NCI-H82 (cell line): ENCODE measurements at places on chromosomes 11 and 22.

GRCh38 chr11:106306942-106307341, 229.5 kb downstream of the AASDHPPT start:
- peak; percentile 7 for DNase-seq

DNA sequence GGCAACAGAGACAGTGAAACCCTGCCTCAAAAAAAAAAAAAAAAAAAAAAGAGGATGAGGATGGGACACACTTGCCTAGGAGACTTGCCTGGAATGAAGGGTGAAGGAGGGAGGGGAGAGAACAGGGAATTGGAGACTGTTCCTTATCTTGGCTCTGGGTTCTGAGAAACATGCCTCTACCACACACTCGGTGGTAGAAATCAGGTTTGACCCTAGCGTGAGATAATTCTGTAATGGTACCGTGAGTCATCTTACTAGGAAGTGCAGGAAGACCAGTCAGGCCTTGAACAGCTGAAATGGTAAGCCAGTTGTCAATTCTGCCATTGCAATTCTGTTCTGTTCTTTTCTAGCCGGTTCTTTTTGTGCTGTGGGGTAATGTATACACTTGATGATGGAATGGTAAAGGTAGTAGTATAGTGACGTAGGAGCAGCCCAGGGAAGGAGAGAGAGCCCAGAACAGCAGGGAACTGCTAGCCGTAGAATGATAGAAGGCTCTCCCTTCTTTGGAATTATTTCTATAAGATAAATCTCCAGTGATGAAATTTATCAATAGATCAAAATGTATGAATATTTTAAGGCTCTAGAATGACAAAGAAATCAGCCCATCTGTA, 3.9 kb upstream of the AMBRA1 start:
- DNase-seq, result no peak

- DNase-seq, result peak; percentile 84
These were observed 165.9 kb upstream of the NCAM1 start for GRCh38 chr11:112795142-112795815.

GRCh38 chr11:56740107-56740506, 8.4 kb downstream of the OR9G4 start:
- no peak for DNase-seq

GRCh38 chr11:2668876-2669275, 30.9 kb downstream of the KCNQ1OT1 start:
- DNase-seq, result no peak

DNA sequence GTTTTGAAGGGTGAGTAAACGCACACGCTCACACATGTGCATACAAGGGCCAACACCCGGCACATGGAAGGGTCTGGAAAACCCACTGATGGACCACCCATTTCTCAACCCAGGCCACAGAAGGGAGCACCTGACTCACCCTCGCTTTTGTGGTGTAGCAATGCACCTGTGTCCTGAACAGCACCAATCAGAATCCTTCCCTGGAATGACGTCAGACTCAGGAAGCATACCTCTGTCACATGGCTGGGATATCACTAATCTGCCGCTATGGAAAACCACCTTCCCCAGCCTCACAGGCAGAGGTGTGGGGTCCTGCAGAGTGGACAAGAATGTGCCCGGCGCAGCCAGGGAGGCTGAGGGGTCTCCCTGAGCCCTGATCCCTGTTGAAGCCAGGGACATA, 9.0 kb upstream of the OSM start:
- no peak for DNase-seq

- no peak for DNase-seq
These were observed 7.4 kb upstream of the IFITM3 start for GRCh38 chr11:328012-328411.

GRCh38 chr22:32531931-32532819, 57.6 kb downstream of the FBXO7 start:
- DNase-seq, result peak; percentile 64

DNA sequence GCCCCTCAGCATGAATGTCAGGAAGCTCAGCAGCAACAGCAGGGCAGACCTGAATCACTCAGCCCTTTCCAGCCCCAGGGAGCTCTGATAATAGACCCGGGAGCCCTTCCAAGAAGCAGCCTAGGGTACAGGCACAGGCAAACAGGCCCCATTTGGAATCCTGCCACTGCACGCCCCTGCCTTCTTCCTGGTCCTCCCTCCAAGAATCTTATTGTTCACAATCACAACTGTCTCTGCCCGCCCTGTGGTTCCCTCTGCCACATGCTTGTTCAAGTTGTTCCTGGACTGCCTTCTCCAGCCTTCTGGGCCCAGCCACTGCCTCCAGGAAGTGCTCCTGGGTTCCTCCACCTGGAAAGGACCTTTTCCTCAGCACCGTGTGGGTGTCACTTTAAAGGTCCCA, 54.6 kb downstream of the LRRC32 start:
- no peak for DNase-seq

GRCh38 chr11:133041928-133042882, 490.1 kb downstream of the OPCML start:
- DNase-seq, result no peak

- DNase-seq, result peak; percentile 51
These were observed 36.0 kb upstream of the PACSIN2 start for GRCh38 chr22:43050995-43051394.

DNA sequence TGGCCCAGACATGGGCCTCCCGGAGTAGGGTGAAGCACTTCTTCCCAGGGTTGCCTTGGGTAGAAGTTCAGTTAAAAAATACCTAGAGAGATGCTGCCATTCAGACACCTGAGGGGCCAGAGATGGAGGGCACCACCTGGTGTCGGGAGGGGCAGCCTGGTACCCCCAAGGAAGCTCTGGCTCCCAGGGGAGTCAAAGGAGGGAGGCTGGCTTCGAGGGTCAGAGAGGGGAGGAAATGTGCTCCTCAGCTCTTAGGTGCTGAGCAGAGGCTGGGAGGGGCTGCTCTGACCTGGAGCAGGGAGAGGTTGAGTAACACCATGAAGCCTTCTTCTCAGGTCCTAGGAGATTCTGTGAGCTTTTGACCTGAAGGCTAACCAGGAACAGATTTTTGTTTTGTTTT, 1.1 kb downstream of the USP35 start:
- no peak for DNase-seq

DNA sequence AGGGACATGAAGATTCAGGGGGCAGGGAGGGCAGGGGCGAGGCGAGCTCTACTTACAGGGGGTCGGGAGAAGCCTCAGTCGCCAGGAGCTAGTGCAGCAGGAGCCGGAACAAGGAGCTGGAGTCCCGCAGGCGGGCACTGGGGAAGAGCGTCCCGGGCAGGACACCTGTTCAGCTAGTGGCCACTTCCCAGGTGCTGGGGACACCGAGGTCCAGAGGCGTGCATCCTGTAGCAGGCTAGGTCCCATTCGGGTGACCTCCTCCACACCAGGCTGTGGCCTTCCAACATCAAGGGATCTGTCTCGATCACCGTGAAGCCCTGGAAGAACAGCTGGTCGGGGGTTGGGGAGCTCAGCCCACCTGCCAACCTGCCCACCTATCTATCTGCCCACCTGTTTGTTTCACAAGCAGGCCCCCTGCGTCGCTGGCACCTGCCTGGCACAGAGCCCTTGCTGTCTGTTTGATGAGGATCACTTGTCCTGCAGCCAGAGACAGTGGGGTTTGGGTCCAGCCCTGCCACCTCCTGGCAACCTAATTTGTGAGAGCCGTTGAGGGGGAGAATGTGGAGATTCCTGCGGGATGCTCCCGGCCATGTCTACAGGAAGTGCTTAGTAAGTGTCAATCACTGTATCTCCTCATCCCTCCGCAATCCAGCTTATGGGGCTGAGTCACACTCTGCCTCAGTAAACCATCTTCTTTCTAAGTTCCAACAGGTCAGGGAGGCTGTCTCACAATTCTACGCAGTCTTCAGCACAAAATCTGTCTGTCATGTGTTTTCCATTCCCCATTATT, 940.9 kb downstream of the BRD1 start:
- no peak for DNase-seq

DNA sequence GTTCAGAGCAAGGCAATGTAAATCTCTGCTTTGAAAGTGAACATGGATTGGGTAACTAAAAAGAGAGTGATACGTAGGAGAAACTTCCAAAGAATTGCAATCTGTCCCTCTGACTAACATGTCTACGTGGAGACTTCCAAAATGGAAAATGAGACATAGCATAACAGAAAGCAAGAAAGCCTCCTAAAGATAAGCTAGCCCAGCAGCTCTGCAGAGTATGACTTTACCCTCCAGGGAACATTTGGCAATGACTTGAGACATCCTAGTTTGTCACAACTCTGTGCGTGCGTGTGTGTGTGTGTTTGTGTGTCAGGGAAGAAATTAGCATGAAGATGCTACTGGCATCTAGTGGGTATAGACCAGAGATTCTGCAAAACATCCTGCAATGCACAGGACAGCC, 817.4 kb downstream of the NTM start:
- no peak for DNase-seq

DNA sequence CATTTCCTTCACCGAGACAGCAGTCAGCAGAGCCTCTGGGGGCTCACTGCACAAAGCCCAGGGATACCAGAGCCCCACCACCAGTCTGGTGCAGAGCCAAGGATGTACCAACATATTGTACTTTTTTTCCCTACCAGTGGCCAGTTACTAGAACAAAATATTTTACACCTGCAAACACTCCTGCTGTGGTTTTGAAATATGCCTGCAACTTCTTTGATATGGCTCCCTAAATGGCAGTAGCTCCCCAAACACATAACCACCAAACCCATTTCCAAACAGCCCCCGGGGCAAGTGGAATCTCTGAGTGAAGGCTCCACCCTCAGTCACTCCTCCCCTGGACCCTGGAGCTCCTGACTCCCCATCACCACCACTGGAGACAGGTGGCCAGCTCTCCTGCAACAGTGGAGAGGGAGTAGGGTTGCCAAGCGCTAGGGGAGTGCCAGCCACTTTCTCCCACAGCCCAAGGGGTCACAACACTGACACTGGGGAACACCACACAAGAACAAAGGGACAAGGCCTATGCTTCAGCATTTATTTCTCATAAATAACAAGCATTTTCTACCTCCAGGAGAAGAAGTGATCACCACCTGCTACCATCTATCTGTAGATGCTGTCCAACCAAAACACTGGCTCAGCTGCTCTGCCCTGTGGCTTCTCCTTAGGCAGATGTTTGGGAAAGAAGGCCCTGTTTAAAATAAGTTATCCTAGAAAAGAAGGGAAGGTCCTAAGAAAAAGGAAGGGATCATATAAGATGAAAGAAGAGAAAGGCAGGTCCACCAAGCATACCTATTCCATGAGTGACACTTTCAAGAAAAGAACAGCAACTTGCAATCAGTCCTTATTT, 15.1 kb downstream of the DGCR2 start:
- DNase-seq, result no peak

DNA sequence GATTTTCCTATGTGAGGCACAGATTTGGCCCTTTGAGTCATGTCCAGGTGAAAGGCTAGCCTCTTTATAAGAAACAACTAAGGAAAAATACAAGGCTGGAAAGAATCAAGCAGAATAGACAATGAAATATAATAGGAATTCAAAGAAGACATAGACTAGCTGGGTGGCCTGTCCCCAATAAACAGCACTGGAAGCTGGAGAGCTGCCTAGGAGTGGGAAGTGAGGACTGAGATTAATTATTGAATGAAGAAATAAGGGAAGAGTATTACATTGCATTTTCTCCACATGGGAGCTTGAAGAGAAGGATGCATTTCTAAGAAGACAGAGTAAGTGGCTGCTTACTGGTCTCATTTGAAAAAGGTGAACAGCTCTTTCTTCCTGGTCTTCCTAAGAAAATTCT, 100.0 kb downstream of the CCDC34 start:
- DNase-seq, result no peak

DNA sequence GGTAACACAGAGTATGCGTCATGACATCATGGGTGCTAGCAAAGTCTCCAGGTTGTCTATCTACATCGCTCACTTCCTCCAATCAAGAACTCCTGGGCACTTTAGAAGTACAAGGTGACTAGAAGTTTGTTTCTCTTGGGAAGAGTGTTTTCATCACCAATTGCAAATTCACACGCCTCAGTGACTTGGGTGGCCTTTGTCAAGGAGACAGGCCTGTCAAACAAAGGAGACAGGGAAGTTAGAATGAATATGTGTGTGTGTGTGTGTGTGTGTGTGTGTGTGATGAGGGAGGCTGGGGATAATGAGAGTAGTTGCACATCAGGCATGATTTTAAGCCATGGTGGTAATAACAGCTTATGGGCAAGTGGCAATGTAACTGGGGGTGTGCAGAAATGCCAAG, 953.2 kb downstream of the OPCML start:
- no peak for DNase-seq

- DNase-seq, result no peak
These were observed 46.5 kb downstream of the AHNAK start for GRCh38 chr11:62499944-62500649.

DNA sequence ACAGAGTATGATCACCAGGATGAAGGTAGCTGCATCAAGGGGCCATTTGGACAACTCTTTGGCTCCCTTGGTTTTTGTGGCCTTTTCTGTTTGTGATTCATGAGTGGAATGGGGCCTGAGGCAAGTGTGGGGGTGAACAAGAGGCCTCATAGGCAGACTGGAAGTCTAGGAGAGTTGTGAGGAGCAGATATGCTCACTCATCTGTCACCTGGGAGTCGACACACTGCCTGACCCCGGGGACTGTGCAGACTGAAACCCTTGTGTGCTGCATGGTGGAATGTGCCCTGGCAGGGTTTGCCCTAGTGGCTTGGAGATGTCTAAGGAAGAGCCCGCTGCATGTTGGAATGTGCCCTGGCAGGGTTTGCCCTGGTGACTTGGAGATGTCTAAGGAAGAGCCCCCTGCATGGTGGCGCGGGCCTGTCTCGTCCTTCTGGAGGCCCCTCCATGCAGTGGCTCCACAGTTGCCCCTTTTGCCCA, 60.0 kb downstream of the MED15 start:
- no peak for DNase-seq

DNA sequence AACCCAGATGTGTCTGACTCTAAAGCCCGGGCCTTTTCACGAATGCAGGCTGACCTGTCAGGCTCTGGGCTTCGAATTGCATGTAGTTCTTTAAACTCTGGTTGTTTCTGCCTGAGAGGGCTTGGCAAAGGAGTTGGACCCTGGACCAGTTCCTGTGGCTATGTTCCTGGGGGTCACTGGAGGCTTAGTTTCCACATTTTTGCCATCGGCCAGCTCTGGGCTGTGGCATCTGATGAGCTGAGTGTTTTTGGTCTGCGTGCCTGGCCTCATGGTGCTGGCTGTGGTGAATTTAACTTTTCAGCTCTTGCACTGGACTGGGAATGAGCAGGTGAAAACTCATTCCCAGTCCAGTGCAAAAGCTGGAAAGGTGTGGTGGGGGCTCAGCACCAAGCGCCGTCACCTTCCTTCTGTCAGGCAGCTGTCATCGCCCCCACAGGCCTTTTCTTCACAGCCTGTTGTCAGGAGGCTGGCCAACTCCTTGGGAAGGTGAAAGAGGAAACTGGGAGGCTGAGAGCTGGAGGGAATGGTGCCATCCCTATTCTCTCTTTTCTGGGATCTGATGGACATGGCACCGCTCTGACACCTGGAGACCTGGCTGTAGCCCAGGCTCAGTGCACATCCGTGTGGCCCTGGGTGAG, 123.6 kb downstream of the ADAMTS15 start:
- no peak for DNase-seq
